ENCODE measurements at places on chromosomes 7 and 10.

DNA sequence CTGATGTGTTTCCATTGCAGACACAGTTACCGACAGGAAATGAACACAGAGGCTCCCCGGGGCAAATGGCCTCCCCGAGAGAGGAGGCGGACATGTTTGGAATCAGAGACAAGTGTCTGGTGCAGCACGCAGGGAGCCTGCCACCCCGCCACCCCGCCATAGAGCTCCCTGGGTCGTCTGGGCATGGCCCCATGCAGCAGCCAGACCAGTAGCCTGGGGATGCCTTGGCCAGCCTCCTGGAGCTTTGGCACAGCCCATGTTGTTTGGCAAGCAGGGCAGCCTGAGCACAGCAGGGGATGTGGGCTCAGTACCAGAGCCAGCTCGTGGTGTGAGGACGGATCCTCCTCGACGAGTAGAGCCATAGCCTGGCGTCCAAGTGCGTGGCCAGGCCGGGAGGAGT lies 80.8 kb downstream of the NKX6-2 start:
- no peak for DNase-seq

DNA sequence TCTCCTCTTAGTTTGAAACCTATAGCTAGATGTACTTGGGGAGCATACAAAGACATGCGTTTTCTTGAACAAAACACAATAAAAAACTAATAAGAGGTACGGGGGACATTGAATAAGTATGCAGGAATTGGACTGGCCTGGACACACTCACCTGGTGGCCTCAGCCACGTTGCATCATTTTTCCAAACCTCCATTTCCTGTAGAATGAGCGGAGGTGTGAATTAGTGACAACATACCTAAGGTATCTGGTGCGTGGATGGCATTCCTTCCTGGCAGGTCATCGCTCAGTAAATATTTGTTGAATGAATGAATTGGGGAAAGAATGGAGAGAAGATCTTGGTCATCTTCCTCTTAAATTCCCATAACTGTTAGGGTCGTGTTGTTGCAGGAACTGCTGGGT lies 103.2 kb upstream of the CTBP2 start:
- DNase-seq, result no peak

DNA sequence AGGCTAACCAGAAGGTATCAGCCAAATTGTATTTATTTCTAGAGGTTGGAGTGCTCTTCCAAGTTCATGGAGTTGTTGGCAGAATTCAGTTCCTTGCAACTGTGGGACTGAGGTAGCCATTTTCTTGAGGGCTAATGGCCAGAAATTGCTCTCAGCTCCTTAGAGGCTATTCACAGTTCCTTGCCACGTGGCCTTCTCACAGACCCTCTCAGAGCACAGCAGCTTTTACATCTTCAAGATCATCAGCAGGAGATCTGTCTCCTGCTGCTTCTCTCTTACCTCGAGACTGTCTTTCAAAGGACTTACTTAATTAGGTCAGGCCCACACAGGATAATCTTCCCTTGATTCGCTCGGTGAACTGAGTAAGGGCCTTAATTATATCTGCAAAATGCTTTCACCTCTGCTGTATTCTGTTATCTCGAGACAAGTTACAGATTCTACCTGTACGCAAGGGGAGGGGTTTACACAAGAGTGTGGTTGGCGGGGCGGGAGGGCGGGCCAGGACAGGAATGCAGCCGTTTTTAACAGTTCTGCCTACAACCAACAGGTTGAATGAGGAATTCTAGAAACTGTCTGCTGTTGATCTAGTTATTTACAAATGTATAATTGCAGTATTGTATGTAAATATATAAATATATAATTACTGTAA lies 15.0 kb downstream of the MIOS start:
- DNase-seq, result no peak

GRCh38 chr7:130135208-130136205 lies 65.2 kb downstream of the KLHDC10 start:
- DNase-seq, result peak; percentile 30

DNA sequence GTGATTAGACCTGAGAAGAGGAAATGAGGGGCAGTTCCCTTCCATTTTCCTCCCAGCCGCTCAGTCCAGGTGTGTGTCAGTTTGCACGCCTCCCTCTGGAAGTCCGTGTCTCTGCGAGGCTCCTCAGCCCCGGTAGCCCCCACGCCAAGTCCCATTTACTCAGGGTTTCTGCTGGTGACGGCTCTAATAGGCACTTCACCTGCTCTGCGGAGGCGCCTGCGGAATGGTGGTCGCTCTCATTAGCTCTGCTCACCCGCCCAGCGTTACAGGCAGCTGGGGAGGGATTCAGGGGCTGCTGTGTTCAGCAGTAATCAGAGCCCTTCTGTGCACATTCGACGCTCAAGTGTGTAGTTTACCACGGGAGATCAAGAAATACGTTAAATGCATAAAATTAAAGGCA lies 179.9 kb downstream of the MGMT start:
- no peak for DNase-seq

DNA sequence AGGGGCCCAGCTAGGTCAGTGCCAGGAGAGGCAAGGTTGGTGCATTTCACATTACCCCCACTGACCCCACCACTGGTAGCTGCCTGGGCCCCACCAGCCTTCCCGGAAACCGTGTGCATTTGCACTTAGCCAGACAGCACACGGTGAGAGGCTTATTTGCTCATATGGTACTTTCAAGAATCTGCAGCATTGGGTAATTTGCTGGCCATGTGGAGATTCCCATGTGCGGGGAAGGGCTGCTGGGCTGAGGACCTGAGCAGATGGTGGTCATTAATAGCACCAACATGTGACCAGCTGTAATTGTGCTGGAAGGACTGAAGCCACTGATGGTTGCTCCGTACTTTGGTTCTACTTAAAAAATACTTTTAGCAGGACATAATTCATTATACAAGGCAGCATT lies 323.8 kb downstream of the DPP6 start:
- DNase-seq, result no peak

- no peak for DNase-seq
Measured at GRCh38 chr10:127649642-127650041, 87.3 kb upstream of the FOXI2 start.

DNA sequence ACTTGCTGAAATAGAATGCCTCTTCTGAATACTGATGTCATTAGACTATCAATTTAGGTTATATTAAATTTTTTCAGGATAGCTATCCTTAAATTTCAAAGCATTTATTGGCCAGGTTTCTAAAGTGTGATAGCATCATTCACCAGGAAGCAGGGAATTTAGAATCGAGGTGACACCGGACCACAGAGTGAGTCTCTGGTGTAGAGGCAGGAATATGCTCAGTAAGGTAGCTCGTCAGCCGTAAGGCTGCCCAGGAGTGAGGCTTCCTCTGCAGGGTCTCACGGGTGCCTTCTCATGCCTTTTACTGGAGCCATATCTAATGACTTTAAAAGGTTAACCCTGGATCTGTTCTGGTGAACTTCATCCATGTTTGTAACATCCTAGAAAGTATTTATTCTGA lies 170.8 kb upstream of the KLF14 start:
- no peak for DNase-seq

DNA sequence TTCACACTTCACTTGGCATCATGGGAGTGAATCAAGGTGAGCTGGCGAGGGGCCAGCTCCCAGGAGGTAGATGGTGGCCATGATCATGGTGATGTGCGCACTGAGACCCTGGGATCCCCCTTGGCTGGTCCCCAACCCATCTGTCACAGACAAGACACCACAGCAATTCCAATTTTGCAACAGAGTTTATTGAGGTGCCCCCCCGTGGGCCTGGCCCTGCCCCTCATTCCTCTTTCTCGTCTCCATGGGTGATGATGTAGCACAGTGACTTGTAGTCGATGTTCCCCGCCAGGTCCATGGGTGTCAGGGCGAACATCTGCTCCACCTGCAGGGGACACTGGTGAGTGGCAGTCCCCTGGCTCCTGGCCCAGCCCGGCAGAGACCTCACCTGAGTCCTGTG lies 2.4 kb downstream of the MYL7 start:
- no peak for DNase-seq

- no peak for DNase-seq
Measured at GRCh38 chr10:50497758-50498157, 126.0 kb downstream of the SGMS1 start.

DNA sequence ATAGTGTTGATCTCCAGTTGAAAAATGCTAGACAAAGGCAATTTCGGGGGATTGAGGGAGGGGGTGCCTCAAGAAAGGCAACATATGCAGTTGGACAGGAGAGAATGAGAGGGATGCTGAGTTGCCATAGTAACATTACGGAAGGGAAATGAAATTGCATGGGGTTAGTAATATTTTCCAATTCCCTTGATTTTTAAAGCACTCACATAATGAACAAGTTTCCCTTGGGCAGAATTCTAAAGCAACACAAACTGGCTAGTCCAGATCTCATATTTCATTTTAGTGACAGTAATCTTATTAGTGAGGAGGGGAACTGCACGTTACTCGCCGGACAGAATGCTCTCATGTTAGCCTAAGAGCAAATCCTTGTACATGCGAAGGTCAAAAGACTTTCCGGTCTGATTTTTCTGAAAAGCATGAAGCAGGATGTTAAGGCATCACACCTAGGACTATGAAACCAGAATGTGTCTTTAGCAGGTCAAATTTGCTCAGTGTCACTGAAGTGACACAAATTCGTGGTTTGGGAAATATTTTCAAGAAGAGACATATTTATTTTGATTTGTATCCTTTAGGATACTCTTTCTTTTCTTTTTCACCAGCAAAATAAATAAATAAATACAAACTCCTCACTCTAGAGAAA lies 165.5 kb downstream of the ANK3 start:
- DNase-seq, result no peak

DNA sequence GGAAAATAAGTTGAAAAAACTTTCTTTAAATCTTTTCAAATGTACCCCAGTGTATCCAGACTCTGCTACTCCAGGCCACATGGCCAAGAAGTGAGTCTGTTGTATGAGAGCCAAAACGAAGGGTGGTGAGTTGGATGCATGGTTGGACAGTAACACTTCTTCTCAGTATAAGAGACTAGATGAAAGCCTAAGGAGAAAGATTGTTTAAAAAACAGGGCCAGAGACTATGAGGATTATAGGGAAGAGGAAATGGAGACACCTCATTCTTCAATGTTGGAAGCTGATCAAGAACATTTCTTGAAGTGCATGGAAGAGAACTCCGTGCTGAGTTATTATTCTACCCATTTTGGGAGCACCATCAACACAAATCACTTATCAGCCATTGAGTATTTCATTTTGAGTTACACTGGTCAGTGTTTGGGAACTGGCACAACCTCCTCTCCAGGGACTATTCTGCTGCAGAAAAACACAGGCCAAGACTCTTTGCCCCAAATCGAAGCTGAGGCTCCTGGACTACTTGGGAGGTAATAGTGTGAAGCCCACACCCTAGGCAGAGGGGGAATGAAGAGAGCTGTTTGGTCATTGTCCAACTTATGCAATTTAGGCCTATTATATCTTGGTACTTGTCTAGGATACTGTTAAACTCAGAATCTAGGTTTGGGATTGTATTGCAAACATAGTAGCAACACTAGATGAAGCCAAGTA lies 123.0 kb upstream of the SEC61G start:
- no peak for DNase-seq

GRCh38 chr7:87474533-87475358 lies 734 bp downstream of the ABCB4 start:
- DNase-seq, result no peak

DNA sequence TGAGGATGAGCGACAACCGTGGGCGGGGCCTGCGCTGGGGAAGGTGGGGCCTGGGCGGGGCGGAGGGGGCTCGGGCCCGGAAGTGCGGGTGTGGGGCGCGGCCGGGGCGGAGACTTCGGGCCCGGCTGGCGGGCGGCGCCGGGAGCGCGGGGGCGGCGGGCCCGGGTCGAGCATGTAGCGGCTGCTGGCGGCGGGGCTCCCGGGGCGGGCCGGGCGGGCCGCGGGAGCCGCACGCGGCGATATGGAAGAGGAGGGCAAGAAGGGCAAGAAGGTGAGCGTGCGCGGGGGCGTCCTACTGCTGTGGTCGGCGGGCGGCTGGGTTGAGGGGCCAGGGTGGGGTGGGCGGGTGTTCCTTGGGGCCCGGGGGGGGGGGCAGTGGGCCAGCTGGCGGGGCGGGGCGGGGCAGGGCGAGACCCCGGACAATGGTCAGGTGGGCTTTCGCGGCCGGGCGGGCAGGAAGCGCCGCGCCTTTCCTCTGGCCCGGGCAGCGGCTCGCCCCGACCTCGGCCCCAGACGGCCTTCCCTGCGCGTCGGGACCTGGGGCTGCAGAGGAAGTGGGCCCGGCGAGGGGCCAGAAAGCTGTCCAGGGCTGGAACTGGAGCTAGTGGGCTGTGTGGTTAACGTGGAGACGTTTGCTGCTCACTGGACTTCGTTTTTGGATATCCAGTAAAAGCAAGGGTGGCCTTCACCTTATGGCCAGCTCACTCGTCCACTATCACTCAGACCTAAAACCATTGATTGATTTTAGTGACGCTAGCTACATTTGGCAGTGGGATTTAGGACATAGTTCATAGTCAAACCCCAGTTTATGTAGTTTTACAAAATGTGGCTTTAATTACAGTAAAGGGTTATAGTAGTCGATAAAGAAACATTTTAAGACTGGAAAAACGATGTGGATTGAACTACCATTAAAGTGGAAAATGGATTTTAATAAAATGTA lies at the start of gene CCM2:
Gene CCM2, plus strand, starts transcription at position 109 of the 940 bp plus-strand sequence. Its CDS starts 133 bp downstream, at position 242.
- DNase-seq, result no peak

DNA sequence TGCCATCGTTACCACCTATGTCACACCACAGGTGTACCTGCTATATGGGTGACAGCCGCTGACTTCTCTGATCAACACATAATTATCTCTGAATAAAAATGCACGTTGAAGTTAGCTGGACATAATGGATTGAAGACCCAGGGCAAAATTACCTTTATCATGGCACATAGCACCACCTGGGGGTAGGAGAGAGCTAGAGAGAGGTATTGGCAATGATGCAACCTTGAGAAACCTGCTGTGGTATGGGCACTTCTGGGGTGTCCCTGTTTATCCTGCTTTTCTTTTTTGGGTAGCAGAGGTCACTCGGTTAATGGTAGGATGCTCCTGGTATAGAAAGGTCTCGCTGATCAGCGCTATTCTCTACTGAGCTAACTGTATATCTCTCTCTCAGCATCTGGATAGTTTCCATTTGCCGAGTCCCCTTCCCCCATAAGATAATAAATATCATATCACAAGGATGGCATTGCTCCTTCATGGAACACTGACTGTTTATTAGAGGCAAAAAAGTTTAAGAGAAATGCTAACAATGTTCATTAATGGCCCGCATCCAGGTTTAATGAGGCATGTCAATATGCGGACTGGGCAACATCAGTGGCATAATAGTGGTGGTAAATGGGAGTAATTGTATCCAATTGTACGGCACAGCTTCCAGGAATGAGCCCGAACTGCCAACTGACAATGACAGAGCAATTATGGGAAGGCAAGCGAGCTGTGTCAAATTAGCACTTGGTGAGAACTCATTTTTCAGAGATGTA lies 323.1 kb downstream of the TFEC start:
- no peak for DNase-seq

- no peak for DNase-seq
Measured at GRCh38 chr10:21715531-21716195, 181.6 kb downstream of the MLLT10 start.

DNA sequence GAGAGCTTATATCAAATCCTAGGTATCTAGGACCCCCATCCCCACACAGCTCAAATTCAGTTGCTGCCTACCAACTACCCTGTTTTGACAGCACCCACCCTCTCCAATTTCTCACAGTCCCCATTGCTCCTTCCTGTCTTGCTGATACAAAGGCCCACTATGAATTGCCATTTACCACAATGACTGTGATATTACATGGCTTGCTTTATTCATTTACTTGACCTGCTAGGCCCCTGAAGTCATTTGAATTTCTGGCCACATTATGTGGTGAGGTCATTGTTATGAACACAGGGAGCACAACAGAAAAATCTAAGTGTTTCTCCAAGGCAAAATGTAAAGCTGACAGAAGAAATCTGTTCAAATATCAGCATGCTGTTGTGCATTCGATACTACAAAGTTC lies 101.4 kb downstream of the PPP1R17 start:
- DNase-seq, result no peak

All from anterior cingulate cortex (tissue), 58 donors.